Activated CD4-positive, alpha-beta T cell treated with anti-CD3 and anti-CD28 coated beads, Interleukin-2, amount 10 ng/mL, durations not matched to agents 24 days and 14 days (primary cell): ENCODE measurements at places on chromosomes 5 and 9.

DNA sequence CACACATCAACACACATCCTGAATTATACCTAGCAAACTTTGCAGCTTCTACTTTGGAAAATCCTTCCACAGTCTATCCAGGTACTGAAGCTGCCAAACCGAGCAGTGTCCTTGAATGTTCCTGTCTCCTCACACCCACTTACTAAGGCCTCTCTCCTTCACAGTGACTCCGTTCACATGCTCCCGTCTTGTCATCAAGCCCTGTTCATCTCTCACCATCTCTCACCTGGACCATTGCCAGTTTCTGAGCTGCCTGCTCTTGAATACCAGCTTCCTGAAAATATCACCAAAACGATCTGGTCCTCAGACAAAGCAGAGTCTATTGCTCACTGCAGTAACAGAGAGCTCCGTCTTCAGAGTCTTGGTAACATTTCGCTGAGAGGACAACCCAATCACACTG, 57.4 kb downstream of the GCNT1 start:
- no peak for DNase-seq

- DNase-seq: no peak
These were observed 481.0 kb upstream of the RGMB start for GRCh38 chr5:98292496-98292895.

DNA sequence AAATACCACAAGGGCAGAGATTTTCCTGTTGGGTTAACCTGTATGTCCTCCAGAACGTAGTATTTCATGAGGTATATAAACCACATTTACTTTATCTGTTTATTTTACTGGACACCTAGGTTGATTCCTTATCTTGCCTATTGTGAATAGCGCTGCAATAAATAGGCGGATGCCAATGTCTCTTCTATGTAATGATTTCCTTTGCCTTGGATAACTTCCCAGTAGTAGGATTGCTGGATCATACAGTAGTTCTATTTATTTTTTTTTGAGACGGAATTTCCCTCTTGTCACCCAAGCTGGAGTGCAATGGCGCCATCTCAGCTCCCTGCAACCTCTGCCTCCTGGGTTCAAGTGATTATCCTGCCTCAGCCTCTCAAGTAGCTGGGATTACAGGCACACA, 15.6 kb upstream of the TUT7 start:
- DNase-seq: no peak

GRCh38 chr5:92775711-92776615, 805.1 kb downstream of the NR2F1-AS1 start:
- DNase-seq: no peak

DNA sequence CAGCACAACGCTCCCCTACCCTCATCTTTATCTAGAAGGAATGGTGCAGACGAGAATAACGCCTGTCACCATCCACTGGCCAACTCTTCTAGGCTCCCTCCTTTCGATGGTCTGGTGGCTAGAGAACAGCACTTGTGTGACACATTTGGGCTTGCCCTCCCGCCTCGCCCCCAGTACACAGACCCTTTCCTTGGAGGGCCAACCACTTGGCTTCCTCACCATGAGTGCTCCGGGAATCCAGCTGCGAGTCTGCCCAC, 1.4 kb downstream of the GNAQ start:
- DNase-seq: peak; percentile 78

DNA sequence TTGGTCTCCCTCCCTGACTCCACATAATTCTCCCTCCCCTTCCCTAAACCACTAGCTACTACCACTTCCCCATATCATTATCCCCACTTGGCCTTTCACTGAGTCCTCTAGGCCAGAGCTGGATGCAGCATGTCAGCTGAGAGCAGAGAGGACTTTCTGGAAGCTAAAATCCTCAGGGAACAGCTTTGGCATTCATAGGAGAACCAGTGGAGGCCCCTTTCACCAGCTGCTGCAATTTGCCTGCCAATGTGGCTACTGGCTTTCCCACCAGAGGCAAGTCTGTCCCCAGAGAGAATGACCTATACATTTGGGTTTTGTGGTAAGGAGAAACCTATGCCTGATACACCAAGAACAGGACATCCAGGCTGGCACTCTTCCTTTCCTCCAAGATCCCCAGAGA, 14.4 kb downstream of the FAM219A start:
- DNase-seq: no peak

DNA sequence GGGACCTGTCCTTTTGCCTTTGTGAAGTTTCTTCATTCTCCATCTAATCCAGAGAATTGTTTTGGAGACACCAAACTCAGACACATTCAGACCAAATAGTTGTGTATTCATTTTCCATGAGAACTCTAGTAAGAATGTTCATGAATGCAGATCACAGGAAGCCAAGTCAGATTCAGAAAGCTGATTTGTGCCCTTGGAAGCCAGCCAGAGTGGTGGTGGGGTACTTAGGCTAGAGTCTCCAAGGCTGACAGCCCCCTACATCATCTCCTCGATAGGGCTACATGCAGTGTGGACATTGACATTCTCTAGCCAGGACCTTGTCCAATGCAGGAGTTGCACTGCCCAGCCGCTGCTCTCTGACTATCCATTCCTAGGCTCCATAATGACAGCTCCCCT, 137.6 kb downstream of the UGCG start:
- DNase-seq: peak; percentile 52

DNA sequence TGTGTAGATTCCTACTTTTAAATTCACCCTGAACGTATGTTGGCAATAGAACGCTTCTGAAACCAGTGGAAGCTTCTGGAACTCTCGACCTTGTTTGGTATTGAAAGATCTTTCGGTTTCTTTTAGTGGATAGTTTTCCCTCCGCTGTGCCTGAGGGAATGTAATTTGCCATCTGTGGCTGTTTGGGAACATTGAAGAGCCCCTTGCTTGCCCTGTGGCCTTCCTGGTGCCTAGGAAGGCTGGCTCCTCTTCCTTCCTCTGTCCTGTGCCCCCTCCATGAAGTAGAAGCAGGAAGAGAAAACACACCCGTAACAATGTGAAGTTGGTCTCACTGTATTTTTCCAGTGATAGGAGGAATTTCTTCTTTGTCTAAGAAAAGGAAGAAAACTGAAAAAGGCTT, 274.3 kb downstream of the AOPEP start:
- DNase-seq: no peak

GRCh38 chr9:112332214-112332613, 1.2 kb downstream of the PTBP3 start:
- no peak for DNase-seq

DNA sequence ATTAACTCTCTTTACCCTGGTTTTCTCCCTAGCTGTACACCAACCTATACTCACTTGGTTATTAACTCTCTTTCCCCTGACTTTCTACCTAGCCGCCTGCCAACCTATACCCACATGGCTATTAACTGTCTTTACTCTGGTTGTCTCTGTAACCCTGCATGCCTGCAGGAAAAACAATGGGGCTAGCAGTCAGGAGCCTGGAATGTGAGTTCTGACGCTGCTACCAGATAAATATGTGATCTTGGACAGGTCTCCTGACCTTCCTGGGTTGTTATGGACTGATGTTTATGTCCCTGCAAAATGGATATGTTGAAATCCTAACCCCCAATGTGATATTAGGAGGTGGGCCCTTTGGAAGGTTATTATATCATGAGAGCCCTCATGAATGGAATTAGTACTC, 119.2 kb downstream of the SMARCA2 start:
- DNase-seq: no peak

- DNase-seq: no peak
These were observed 56.7 kb upstream of the CARTPT start for GRCh38 chr5:71662381-71662780.

GRCh38 chr9:123067136-123067535, 33.7 kb downstream of the GPR21 start:
- no peak for DNase-seq
